Bronchus fibroblast of lung (primary cell): ENCODE measurements at places on chromosomes 4 and X. TPM values are rescaled to one million over a fixed set of nuclear protein-coding genes. Genes with fewer than 3 reads are reported as not detected.

PLS3 gene
- 69.7 and 79.4 TPM in 2 replicates for total RNA-seq

GLRA2 gene
- not detected in 2 replicates for total RNA-seq

OPHN1 gene
- total RNA-seq, result 3.0 and 3.7 TPM in 2 replicates

GUCY1B1 gene
- 12.0 and 12.9 TPM in 2 replicates for total RNA-seq
